Kidney capillary endothelial cell (primary cell): ENCODE measurements at places on chromosomes 2 and 18.

DNA sequence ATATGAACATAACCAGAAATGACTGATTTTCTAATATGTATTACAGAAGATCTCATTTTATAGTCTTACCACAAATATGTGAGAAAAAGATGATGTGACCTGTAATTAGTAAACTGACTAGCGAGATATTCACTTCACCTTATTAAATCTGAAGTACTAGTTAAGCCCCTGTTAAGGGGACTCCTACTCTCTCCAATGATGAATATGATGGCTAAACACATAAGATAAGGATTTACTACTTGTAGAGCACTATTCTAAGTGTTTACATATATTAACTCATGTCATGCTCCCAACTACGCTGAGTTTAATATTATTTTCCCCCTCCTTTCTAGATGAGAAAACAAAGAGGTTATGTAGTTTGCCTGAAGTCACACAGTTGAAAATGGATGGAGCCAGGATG is 40.9 kb downstream of the SP3 start:
- DNase-seq: no peak

DNA sequence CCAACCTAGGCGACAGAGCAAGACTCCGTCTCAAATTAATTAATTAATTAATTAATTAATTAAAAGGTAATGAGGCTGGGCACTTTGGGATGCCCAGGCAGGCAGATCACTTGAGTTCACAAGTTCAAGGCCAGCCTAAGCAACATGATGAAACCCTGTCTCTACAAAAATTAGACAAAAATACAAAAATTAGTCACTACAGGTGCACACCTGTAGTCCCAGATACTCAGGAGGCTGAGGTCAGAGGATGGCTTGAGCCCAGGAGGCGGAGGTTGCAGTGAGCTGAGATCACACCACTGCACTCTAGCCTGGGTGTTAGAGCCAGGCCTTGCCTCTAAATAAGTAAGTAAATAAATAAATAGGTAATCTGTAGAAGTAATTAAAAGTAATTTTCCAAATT is 6.8 kb downstream of the SF3B1 start:
- no peak for DNase-seq

DNA sequence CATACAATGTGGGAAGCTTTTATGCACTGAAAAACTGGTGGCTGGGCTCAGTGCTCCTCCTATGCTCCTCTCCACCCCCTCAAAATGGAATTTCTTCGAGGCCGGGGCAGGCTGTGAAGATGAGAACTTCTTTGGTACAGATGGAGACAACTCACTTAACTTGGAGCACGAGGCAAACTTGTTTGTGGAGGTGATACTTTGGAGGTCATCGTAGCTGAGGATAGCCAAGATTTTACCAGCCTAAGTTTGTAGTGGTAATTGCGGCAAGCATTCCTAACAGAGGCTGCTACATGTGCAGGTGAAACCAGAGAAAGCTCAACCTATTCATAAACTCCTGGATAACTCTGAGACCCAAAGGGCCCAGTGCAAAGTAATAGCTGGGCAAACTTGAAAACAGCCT is 13.6 kb downstream of the NDUFS1 start:
- DNase-seq: no peak

DNA sequence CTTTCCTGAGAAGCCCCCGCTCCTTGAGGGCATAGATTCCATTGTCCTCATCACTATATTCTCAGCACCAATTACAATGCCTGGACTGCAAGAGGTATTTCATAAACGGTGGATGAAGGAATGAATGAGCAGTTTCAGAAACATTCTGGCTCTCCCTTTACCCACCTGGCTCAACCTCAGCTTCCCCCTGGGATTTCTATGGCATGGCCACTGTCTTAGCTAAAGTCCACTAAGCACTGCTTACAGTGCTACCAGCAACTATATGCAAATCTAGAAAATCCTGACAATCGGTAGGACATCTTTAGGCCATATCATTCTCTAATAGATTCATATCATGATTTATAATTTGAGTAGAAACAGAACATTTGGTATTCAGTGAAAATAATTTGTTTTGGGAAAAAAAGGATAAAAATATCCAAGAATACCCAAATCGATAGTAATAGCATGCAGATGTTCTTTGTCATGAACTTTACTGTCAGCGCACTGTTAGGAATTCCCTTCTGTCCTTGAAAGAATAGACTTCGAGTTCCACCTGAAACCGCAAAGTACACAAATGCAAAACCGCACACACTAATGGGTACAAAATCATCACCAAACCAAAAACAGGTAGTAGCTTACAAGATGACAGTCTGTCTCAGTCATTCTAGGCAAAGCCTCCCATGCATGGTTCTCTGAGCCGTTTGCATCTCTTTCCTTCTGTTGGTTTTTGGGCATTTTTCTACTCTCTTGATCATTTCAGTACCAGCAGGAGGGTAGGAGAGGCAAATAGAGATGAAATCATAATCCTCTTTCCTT is 303.6 kb upstream of the ID2 start:
- DNase-seq: no peak

- DNase-seq: no peak
These were observed 247.2 kb upstream of the BOD1L2 start for GRCh38 chr18:56899660-56900059.

DNA sequence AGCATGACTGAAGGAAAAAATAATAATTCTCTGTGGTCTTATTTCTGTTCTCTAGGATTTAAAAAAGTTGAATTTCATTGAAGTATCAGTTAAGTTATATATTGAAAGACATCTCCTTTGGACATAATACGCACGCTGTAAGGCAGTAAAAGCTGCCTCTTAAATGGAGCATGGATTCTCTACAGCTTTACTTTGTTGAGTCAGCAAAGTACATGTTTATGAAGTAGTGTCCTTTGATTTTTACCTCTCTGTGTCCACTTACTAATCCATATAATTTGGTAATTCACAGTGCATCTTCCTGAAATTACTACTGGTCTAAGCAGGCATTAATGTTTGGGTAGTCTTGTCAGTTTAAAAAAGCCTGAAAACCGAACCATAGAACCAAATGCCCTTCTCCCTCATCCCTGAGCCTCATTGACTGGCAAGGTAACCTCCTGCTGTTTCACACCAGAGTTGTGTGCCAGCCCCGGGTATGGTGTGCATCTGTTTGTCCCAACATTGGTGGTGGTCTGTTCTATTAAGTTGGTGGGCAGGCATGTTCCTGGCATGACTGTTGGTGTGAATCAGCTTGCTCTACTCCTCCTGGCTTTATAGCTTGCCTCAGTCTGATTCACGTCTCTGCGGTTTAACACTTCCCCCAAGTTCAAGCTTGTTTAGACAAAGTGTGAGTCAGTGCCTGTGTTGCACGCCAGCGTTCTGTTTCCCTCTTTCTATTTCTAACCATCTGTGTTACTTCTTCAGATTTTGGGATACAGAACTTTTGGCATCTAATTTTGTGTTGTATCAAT is 71.0 kb upstream of the ITM2C start:
- DNase-seq: peak; percentile 86

- no peak for DNase-seq
These were observed 493.2 kb downstream of the PID1 start for GRCh38 chr2:228777855-228778355.
